Occipital lobe (tissue), 3 donors: ENCODE measurements at places on chromosomes 1 and 21. TPM values are rescaled to one million over a fixed set of nuclear protein-coding genes. Genes with fewer than 3 reads are reported as not detected.

DNA sequence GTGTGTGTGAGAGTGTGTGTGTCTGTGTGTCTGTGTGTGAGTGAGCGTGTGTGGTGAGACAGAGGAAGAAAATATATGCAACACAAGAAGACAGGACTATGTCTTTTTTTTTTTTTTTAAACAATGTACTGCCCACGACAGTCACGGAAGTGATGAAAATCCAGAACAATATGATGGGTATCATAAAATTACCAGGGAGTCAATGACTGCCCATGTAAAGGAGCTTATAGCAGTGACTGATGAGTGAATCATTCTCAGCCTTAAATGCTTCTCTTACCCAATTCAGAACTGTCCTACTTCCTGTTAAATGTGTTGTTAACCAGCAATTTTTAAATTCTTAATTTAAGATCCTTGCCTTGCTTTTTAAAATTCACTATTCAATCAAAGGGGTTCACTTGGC lies 46.6 kb downstream of the RGS7 start:
- DNase-seq = no peak

GRCh38 chr1:56453016-56453415 lies 126.3 kb downstream of the PLPP3 start:
- no peak for DNase-seq

DNA sequence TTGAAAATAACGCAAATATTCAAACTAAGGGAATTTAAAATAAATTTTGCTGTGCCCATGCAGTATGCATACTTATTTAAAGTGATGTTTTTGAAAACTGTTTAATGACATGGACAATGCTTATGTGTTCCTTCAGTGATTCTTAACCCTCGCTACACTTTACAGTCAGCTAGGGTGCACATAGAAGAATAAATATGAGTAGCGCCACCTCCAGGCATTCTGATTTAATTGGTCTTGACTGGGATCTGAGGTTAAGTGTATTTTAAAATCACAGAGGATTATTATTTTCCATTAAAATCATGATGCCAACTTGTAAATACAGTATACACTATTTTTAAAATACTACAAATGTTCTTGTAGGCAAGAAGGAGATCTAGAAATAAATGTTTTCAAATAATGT lies 373.5 kb upstream of the ADGRL4 start:
- no peak for DNase-seq

The HMCN1 gene
- 2.0 TPM for total RNA-seq

The C8B gene
- not detected for total RNA-seq
